ENCODE measurements at places on chromosomes 12 and 14. TPM values are rescaled to one million over a fixed set of nuclear protein-coding genes. Genes with fewer than 3 reads are reported as not detected.

SYNE3 gene
- total RNA-seq: 2.0 TPM

POTEM gene
- not detected for total RNA-seq

MYBPC1 gene
- 3.4 TPM for total RNA-seq

TROAP gene
- 4.1 TPM for total RNA-seq

OASL gene
- total RNA-seq: 0.52 TPM

CISTR gene
- not detected for total RNA-seq

DAO gene
- total RNA-seq: 0.90 TPM

MIPOL1 gene
- 12.2 TPM for total RNA-seq

GUCY2C gene
- 47.6 TPM for total RNA-seq

SERPINA3 gene
- total RNA-seq: 457 TPM

TAC3 gene
- 13.0 TPM for total RNA-seq

TRIM9 gene
- 0.76 TPM for total RNA-seq

ISCU gene
- 107 TPM for total RNA-seq

CAPS2 gene
- total RNA-seq: 2.6 TPM

C3AR1 gene
- total RNA-seq: 1.2 TPM

SERPINA6 gene
- 132 TPM for total RNA-seq

ERP27 gene
- total RNA-seq: 48.0 TPM

PTPN21 gene
- total RNA-seq: 16.3 TPM

KCNC2 gene
- total RNA-seq: 0.07 TPM

C14orf93 gene
- total RNA-seq: 7.8 TPM

RBP5 gene
- total RNA-seq: 11.1 TPM

RNF212B gene
- total RNA-seq: 1.2 TPM

LHX5 gene
- 0.10 TPM for total RNA-seq

EIF4B gene
- total RNA-seq: 435 TPM

SYCP3 gene
- total RNA-seq: not detected

MUCL1 gene
- total RNA-seq: not detected

TPPP2 gene
- not detected for total RNA-seq

OR4E2 gene
- total RNA-seq: not detected

PPP1R1A gene
- total RNA-seq: 14.0 TPM

Data from hepatocyte (in vitro differentiated cells).